ENCODE measurements at places on chromosomes 5 and 9.

DNA sequence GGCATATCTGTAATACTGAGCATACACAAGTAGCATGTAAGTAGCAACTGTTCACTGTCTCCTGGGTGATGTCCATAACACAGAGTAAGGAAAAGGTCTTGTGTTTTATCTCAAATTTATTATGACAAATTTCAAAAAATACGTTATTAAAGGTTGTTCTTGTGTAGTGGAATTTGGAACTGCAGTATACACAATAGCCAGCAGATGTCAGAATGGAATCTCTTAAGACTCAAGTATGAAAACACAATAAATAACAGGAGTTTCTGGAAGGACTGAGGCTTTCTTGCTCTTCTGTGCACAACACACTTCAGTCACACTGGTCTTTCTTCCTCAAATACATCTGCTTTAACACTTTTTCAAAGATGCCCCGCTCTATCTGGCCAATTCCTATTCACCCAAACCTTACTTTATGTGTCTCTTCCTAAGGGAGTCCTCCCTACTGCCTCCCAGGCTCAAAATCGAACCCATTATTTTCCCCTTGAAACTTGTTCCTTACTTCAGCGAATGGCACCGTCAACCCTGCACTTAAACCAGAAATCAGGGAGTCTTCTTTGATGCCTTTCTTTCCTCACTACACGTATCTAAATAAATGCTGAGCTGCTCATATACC is 6.5 kb upstream of the FBXO10 start:
- no peak for DNase-seq

DNA sequence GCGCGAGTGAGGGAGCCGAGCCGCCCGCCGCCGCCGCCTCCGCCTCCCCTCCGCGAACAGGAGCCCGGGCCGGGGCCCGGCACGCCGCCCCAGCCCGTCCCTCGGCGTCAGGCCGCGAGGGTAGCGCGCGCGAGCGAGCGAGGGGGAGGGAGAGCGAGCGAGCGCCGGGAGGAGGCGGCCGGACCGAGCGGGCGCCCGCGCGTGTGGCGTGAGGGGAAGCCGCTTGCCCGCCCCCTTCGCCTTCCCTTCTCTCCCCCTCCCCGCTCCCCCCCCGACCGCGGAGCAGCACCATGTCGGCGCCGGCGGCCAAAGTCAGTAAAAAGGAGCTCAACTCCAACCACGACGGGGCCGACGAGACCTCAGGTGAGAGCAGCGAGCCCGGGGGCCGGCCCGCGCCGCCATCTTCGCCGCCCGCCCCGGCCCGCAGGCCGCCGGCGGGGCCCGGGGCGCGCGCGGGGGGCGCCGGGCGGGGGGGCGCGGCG is 312 bp downstream of the SET start:
- peak; percentile 35 for DNase-seq

DNA sequence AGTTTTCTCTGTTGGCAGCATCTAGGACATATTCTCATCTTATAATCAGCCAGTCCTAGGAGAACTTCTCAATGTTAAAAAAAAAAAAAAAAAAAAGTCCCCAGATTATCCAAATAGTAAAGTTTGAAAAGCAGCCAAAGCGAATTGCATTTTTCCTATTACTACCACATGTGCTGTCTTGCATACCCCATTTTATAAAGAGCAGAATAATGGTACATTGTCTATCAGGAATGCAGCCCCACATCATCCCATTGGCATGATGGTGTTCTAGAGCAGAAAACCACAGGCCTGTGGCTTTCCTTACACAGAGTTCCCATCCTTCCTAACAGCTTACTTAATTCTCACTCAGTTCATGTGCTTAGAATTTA is 381.6 kb downstream of the TMEM38B start:
- no peak for DNase-seq

DNA sequence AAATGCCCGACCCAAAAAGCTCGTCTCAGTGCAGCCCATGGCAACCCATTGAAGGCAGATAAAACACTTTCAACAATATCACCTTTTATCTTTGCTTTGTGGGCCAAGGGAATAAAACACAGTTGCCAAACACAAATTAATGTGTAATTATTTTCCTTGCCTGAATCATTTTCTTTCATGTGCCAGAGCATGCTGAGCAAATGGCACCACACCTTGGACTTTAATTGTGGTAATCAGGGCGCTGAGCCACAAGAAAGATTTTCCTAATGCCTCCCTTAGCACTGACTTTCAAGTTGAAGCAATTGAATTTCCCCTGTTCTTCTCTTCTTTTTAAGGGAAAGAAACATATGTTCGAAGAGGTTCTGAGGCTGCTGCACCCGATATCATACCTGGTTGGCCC is 297.1 kb upstream of the MSX2 start:
- DNase-seq: no peak

- no peak for DNase-seq
Measured at GRCh38 chr9:110104261-110104809, 103.6 kb downstream of the C9orf152 start.

DNA sequence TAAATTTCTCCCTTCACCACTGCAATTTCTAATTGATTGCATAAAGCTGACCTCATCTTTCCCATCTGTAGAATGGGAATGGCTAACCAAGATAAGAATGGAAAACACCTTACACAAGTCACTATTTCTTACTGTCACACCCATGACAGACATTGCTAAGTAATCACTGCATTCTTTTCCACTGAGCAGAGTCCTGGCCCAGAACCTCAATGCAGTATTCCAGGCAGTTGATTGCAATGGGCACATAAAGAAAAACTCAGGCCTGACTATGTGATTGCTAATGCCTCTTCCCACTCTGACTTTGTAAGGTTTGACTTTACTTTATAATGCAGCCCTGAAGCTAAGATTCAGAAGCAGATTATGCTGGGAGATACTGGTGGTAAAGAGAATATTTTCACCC is 29.3 kb downstream of the TRIM32 start:
- DNase-seq: no peak

DNA sequence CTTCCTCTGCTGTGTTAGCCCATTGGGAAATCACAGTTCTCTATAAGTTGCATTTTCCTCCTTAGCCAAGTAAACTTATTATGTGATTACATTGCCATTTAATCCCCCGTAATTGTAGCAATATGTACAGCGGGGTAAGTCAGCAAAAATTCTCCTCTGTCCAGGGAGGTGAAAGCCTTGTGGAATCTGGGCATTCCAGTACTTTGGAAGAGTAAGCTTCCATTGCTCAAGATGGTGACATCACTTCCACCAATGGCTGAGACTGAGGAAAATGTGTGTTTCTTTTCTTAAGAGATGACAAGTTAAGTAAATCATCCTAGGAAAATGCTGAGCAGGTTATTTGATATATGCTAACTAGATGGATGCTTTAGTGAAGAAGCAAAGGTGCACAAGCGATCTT is 436.7 kb downstream of the CETN3 start:
- no peak for DNase-seq

- DNase-seq: no peak
Measured at GRCh38 chr5:136067422-136067821, 38.6 kb downstream of the TGFBI start.

DNA sequence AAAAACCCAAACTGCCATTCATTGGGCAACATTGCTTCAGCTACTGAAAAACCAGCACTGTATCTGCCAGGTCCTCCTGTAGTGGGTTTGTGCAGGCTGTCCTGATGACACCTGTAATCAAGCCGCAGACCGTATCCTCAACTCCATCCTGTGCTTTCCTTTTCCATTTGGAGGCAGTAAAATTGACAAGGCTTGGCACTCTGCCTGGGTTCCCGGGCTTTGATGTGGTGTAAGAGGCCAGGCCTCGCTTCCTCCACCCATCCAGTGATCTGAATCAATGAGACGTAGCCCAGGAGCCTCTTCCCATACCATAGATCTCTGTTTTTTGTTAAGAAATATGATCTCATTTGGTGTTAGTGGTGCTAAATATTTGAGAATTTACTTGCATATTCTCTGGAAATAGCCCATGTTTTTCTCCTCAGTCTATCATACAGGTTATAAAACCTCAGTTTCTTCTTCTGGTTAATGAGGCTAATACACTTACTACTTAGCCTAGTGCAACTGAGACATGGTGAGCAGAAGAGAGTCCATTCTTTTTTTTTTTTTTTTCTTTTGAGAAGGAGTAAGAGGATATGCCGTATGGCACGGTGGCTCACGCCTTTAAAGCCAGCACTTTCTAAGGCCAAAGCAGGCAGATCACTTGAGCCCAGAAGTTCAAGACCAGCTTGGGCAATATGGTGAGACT is 34.8 kb downstream of the LSM11 start:
- no peak for DNase-seq

- no peak for DNase-seq
Measured at GRCh38 chr5:78908173-78909061, 76.7 kb downstream of the ARSB start.

DNA sequence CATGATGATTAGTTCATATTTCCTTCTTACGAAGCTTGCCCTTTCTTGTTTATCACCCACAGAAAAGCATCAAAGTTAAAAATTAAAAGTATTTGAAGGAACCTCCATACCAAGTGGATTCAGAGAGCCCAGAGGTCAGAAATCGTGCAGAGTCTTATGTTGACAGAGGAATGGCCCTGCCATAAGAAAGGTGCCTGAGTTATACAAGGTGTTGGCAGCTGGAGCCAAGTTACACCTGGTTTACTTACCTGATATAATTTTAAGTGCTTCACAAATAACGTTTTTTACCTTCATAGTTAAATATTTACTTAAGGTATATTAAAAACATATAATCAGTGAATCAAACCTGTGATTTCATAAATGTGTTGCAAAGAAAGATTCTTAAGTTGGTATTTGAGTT is 42.3 kb upstream of the DHFR start:
- DNase-seq: no peak

- DNase-seq: no peak
Measured at GRCh38 chr9:33850677-33851076, 33.7 kb downstream of the UBE2R2 start.

- DNase-seq: no peak
Measured at GRCh38 chr5:126106029-126106428, 317.2 kb upstream of the GRAMD2B start.

GRCh38 chr9:106755736-106756135 is 107.2 kb upstream of the ZNF462 start:
- DNase-seq: no peak

DNA sequence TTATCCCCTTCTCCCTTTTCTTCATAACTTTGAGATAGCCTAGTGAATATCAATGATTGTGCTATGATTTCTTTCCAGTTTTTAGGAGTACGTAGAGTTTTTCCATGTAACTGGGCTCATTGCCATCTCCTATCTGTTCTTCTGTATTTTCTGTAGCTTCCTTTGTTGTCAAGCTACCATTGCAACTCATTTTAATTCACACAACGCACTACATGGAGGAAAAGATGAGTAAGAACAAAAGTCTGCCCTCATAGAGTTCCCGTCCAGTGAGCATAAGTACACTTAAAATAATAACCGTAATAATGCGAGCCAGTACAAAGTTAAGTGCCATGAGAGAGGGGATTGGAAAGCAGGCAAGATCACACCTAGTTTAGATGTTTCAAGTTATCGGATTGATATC is 177.7 kb downstream of the PAM start:
- no peak for DNase-seq

DNA sequence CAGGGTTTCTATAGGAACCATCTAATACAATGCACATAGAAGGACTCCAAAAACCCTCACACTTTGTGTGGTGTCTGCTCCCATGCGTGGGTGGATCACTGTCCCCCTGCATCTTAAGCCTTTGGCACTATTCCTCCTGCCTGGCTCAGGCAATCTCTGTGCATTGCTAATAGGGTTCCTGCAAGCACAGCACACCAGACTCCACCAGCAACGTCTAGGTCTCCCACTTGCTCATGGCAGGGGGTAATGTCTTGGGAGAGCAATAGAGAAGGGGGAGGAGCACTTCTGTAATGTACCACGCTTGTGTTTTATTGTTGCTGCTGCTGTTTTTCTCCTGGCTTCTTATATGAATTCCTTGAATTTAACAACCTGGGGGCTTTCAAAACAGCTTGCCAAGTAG is 182.6 kb upstream of the GLRA1 start:
- DNase-seq: no peak

- DNase-seq: peak; percentile 2
Measured at GRCh38 chr9:93612796-93613154, 36.4 kb downstream of the PHF2 start.

DNA sequence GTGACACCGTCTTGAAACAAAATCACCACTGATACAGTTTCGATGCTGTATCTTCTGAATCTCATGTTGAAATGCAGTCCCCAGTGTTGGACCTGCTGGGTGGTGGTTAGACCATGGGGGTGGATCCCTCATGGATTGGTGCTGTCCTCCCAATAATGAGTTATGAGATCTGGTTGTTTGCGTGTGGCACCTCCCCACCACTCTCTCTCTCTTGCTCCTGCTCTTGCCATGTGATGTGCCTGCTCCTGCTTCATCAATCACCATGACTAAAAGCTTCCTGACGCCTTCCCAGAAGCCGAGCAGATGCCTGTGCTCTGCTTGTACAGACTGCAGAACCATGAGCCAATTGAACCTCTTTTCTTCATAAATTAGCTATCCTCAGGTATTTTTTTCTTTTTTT is 15.2 kb upstream of the C5orf15 start:
- no peak for DNase-seq

GRCh38 chr9:110027671-110028081 is 180.3 kb downstream of the C9orf152 start:
- DNase-seq: no peak

DNA sequence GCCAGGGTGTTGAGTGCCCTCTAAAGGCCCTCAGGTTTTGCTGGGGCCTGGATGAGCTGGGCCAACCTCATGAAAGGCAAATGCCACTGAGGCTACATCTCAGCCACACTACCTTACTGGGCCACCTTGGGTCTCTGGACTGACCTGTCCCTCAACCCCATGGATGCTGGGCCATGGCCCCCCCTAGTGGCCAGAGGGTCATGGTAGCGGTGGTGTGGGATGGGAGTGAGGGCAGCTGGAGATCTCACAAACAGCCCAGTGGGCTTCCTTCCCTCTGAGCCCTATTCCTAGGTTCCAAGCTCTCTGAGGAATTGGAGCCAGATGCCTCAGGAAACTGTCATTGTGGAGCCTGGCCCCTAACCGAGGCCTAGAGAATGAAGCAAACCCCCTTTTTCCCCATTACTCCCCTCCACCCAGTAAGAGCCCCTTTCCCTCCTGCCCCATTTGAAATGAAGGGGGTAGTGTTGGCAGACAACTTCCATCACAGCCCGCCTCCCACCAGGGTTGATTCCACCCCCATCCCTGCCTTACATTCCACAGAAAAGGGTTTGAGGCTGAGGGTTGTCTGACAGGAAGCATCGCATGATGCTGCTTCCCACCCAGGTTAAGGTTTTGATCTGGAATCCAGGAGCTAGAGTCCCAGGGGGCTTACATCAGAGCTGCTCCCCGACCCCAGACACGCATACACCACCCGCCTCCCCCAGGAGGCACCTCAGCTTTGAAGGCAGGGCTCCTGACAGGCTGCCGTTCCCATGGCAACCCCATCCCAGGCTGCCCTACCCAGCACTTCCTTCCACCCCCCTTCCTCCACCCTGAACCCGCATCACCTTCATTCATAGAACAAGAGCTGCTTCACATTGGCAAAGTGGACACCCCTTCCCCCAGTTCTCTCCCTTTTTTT is 63.9 kb downstream of the PCDH1 start:
- DNase-seq: peak; percentile 45

DNA sequence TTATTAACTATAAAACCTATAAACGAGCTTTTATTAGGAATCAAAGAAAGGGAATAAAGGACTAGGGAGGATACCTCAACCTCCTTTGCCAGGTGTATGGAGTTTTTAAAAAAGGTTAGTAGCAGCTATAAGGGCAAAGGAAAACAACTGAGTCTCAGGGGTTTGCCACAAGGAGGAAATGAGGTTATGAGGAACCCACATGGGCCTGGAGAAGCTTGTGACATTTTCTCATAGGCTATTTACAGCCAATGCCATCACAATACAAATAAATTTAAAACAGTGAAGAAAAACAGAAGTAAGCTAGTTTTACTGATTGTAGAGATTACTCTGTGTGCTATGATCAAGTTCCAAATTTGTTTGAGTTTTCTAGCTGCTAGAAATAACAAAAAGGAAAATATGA is 92.6 kb downstream of the CDKN2A start:
- no peak for DNase-seq

All from stimulated activated CD4-positive, alpha-beta T cell treated with anti-CD3 and anti-CD28 coated beads, Interleukin-4, amount 100 ng/mL, for 48 hours (primary cell).